ENCODE measurements at places on chromosomes 2 and 18.
A peak's percentile ranks its signal among the peaks of the same experiment; 100 is the strongest.

DNA sequence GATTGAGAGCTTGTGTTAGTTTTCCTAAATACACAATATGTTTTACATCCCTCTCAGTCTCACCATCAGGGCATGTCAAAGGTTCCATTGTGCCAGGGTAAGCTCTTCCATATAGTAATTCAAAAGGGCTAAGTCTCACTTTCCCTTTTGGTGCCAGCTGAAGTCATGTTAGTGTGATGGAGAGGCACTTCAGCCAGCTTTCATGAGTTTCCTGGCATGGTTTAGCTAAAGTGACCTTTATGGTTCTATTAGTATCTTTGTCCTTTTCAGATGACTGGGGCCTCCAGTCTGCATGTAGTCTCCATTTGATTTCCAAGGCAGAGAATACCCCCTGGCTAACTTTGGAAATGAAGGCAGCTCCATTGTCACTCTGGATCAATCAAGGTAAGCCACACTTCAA, 27.2 kb downstream of the NAT8 start:
- no peak for DNase-seq
- H3K27ac ChIP-seq = no peak overlapping the region
- no peaks in the 10 kb centered on the region for H3K27me3 ChIP-seq
- H3K36me3 ChIP-seq = peaks cover 7% of the 10 kb centered on the region
- no peak overlapping the region for H3K4me3 ChIP-seq

DNA sequence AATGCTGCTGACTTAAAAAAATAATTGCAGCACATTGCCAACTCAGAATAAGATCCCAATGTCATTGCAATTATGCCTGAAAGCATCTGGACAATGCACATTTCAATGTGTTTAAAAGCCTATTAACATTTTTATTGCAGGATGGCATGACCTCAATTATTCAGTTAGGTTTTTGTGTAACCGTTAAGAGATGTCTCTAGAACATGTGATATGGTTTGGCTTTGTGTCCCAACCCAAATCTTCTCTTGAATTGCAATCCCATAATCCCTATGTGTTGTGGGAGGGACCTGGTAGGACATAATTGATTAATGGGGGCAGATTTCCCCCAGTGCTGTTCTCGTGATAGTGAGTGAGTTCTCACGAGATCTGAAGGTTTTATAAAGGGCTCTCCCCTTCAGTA, 43.2 kb upstream of the ZC3H15 start:
- no peak overlapping the region for H3K27ac ChIP-seq
- H3K27me3 ChIP-seq = no peaks in the 10 kb centered on the region
- DNase-seq = no peak
- H3K4me3 ChIP-seq = no peak overlapping the region

GRCh38 chr2:237025090-237025865, 60.4 kb upstream of the COPS8 start:
- H3K36me3 ChIP-seq = no peaks in the 10 kb centered on the region
- DNase-seq = no peak
- no peak overlapping the region for H3K4me3 ChIP-seq
- H3K27me3 ChIP-seq = no peaks in the 10 kb centered on the region

DNA sequence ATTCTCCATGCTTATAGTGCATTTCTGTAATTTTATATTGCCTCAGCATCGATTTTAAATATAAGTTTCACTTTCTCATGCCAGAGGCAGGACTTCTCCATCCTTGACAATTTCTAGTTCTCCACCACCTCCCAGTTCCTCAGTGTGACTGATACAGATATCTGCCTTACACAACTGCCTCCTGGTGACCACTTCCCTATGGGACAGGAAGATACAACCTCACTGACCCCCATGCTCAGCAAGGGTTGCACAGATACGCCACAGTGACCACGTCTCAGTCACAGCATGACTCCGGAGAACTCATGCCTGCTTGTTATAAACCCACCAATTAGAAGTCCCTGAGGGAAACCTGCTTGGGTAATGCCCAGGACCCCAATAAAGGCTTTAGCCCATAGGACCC, 284.0 kb upstream of the MC4R start:
- no peak for DNase-seq
- no peaks in the 10 kb centered on the region for H3K27me3 ChIP-seq
- H3K27ac ChIP-seq = no peak overlapping the region
- no peak overlapping the region for H3K4me3 ChIP-seq
- no peaks in the 10 kb centered on the region for H3K4me1 ChIP-seq

DNA sequence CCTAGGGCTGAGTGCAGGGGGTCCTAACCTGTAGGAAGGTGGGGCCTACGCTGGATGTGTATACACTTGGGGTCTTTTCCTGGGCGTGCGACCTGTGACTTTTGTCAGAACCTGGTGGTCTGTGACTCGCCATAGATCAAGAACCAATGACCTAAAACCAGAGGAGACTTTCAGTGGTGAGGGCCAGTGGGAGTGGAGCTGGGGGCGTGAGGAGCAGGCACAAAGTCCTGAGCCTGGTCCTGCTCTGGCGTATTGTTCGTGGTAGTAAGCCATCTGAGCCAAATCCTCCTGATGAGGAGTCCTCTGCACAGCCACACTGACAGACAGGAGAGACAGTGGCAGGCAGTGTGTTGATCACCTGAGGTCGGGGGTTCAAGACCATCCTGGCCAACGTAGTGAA, 8.9 kb downstream of the INPP4A start:
- peaks cover 98% of the 10 kb centered on the region for H3K4me1 ChIP-seq
- H3K27me3 ChIP-seq = no peaks in the 10 kb centered on the region
- DNase-seq = no peak
- peaks cover 6% of the 10 kb centered on the region for H3K36me3 ChIP-seq

- H3K27ac ChIP-seq = no peak overlapping the region
- H3K4me3 ChIP-seq = no peak overlapping the region
- peaks cover 6% of the 10 kb centered on the region for H3K36me3 ChIP-seq
- DNase-seq = no peak
- H3K4me1 ChIP-seq = no peaks in the 10 kb centered on the region
These were observed 20.0 kb downstream of the IL1RL2 start for GRCh38 chr2:102206666-102207341.

GRCh38 chr2:182883451-182883850, 17.0 kb upstream of the FRZB start:
- no peak overlapping the region for H3K27ac ChIP-seq
- H3K4me3 ChIP-seq = no peak overlapping the region
- H3K27me3 ChIP-seq = peaks cover 3% of the 10 kb centered on the region
- H3K36me3 ChIP-seq = no peaks in the 10 kb centered on the region

DNA sequence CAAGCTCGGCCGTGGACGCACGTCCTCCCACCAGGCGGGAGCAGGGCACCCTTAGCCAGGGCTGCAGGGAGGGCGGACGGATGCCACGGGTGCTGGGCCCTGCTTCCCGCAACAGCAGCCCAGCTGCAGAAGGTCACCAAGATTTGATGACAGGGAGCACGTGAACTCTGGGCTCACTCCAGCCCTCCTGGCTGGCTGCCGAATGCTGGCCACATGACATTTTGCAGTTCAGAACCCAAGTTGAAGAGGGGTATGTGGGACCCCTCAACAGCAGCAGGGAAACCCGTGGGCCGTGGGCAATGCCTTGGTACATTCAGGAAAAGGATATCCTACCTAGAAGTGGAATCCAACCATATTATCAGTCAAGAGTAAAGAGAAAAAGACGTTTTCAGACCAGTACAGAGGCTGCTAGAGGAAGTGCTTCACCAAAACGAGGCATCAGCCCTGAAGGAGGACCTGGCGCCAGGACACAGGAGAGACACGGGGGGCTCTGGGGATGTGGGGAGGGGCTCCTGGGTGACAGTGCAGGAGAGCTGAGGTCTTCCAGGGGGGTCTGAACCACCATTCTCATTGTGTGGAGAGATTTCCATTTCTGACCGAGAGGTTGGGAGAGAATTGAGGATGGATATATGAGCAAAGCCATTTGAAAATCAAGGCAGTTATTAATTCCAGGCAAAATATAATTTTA, 107.4 kb upstream of the CTDP1 start:
- H3K4me3 ChIP-seq = no peak overlapping the region
- DNase-seq = no peak
- H3K27me3 ChIP-seq = no peaks in the 10 kb centered on the region
- H3K36me3 ChIP-seq = peaks cover 2% of the 10 kb centered on the region
- H3K4me1 ChIP-seq = peaks cover 11% of the 10 kb centered on the region
- H3K27ac ChIP-seq = no peak overlapping the region

DNA sequence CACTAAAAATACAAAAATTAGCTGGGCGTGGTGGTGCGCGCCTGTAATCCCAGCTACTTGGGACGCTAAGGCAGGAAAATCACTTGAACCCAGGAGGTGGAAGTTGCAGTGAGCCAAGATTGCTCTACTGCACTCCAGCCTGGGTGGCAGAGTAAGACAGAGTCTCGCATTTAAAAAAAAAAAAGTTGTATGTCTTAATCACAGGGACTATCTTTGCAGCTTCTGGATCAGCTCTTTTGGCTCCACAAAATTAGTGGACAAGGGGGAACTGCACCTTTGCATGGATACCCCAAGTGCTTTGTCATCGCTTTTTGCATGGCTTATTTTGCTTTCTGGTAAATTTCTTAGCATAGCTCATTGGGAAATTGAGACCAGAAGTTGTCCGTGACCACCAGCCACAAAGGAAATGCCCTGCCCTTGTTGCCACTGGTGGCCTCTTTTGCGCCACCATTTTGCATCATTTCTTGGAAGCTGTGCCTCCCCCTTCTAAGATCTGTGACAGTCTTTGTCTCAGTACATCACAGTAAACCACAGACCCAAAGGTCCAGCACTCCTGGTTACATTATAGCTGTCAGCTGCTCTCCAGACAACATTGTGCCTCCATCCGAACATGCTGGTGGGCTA, 43.9 kb upstream of the PCBP1 start:
- no peak overlapping the region for H3K4me3 ChIP-seq
- H3K4me1 ChIP-seq = peaks cover 14% of the 10 kb centered on the region
- peak overlapping the region; percentile 67 for H3K27ac ChIP-seq
- no peaks in the 10 kb centered on the region for H3K27me3 ChIP-seq

GRCh38 chr2:109239720-109240119, 110.7 kb downstream of the SH3RF3 start:
- H3K36me3 ChIP-seq = no peaks in the 10 kb centered on the region
- no peak for DNase-seq
- no peaks in the 10 kb centered on the region for H3K27me3 ChIP-seq
- no peak overlapping the region for H3K4me3 ChIP-seq
- H3K4me1 ChIP-seq = peaks cover 16% of the 10 kb centered on the region

DNA sequence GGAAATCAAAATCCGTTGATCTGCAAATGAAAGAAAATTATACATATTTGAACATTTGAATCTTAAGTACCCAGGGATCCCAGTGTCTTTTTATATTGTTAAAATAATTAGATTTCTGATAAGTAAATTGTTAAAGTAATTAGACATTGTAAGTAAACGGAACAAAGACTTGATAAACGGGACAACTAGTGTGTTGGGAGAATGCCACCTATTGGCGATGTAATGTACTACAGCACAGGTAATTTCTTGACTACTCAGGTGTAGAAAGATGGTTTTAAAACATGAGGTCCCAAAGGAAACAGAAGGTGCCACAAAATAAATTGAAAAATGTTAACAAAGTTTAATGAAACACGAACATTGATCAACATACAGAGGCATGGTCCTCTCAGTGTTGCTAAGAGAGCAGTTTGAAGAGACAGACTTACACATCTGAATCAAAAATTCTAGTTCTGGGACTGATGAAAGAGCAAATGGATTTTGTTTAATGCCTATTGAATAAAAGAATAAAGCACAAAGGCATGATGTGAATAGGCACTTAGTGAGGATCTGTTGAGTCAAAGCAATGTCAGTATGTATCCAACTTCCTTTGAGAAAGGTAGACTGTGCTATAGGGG, 103.4 kb upstream of the RASGRP3 start:
- H3K4me3 ChIP-seq = no peak overlapping the region
- H3K36me3 ChIP-seq = no peaks in the 10 kb centered on the region
- DNase-seq = peak; percentile 43
- no peaks in the 10 kb centered on the region for H3K27me3 ChIP-seq

DNA sequence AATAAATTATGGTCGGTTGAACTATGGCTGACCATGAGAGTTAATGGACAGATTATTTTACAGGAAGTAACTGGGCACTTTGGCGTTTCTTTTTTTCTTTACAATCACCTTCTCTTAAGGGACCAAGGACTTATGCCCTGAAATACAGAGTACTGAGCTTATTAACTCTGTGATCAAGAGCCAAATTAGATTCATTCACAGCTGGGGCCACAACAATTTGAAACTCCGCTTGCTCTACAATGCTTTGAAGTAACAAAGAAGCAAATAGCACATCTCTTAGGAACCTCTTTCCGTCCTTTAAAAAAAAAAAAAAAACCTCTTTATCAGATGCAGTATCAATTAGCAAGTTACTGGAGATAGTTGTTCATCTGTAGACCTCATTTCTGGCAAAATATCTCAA, 112.0 kb downstream of the LYPD6 start:
- H3K4me1 ChIP-seq = no peaks in the 10 kb centered on the region
- no peak for DNase-seq
- H3K36me3 ChIP-seq = no peaks in the 10 kb centered on the region
- peaks cover 2% of the 10 kb centered on the region for H3K27me3 ChIP-seq
- H3K4me3 ChIP-seq = no peak overlapping the region

DNA sequence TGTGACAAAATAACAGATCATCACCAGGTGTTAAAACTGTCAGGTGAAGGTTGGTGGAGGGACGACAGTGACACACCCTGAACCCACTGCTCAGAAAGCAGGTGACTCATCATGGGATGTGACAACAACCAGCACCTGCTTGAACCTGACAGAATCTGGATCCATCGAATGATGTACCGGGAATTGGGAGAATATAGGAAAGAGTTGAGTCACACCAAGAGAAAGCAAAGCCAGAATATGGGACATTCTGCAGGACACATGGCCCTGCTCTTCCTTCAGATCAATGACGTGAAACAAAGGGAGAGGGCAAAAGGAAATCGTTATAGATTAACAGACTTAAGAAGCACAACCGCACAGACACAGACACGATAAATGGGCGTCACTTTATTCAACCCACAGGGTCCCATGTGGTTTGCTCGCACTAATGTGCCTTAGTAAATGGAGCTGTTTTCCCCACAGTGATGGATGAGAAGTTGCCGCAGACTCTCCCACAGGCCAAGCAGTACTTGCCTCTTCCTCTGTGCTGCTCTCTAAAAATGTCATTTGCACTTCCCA, 100.1 kb downstream of the CRACDL start:
- peak overlapping the region; percentile 62 for H3K27ac ChIP-seq
- no peaks in the 10 kb centered on the region for H3K27me3 ChIP-seq
- peak overlapping the region; percentile 5 for H3K4me3 ChIP-seq

DNA sequence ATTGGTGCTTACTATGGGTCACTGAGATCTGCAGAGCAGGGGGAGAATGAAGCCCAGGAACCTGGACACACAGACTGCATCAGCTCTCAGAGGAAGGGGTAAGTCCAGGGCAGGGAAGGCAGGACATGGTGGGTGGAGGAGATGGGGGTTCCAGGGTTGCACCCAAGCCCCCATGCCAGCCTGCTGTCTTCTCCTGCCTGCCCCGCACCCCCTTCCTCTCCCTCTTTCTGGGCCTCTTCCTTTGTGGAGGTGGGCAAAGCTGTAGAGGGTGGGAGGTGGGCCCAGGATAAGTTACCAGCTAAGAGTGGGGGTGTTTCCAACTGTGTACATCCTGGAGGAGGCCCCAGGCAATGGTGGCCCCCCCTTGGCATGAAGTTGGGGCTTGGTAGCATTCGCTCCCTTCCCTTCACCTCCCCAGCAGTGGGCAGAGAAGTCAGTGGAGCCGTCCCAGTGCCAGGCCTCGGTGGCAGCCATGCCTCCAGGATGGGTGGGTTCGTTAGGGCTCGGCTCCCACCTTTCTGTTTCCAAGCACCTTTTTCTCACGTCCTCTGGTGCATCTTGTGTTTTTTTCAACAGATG, 132.2 kb downstream of the CLIP4 start:
- no peak overlapping the region for H3K4me3 ChIP-seq
- no peak for DNase-seq
- no peaks in the 10 kb centered on the region for H3K4me1 ChIP-seq

- H3K4me3 ChIP-seq = no peak overlapping the region
- peaks cover 2% of the 10 kb centered on the region for H3K27me3 ChIP-seq
- peaks cover 4% of the 10 kb centered on the region for H3K4me1 ChIP-seq
- no peak overlapping the region for H3K27ac ChIP-seq
These were observed 31.3 kb upstream of the EVA1A start for GRCh38 chr2:75592030-75592429.

All from activated naive CD4-positive, alpha-beta T cell treated with anti-CD3 and anti-CD28 coated beads for 36 hours (primary cell).